ENCODE measurements at places on chromosomes 2 and 18.

DNA sequence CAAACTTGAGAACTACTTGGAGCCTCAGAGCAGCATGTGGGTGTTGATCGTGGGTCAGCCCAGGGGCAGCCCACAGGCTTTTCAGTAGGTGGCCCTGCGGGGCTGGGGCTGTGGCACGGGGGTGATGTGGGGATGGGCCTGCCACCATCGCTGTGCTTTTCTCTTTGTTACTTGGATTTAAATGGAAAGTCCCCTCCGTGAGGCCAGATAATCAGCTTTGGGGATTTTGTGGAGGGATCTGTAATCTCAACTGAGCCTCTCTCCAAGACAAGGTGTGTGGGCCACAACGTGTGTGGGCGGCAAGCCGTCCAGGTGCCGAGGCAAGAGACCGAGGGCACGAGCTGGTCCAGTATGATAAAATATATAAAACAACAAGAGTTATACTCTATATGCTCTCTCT lies 16.7 kb downstream of the COLEC11 start:
- DNase-seq, result no peak

- no peak for DNase-seq
Observed at GRCh38 chr2:80490964-80491363, 186.4 kb upstream of the LRRTM1 start.

- DNase-seq, result no peak
Observed at GRCh38 chr2:86623043-86623493, 597 bp downstream of the RNF103 start.

DNA sequence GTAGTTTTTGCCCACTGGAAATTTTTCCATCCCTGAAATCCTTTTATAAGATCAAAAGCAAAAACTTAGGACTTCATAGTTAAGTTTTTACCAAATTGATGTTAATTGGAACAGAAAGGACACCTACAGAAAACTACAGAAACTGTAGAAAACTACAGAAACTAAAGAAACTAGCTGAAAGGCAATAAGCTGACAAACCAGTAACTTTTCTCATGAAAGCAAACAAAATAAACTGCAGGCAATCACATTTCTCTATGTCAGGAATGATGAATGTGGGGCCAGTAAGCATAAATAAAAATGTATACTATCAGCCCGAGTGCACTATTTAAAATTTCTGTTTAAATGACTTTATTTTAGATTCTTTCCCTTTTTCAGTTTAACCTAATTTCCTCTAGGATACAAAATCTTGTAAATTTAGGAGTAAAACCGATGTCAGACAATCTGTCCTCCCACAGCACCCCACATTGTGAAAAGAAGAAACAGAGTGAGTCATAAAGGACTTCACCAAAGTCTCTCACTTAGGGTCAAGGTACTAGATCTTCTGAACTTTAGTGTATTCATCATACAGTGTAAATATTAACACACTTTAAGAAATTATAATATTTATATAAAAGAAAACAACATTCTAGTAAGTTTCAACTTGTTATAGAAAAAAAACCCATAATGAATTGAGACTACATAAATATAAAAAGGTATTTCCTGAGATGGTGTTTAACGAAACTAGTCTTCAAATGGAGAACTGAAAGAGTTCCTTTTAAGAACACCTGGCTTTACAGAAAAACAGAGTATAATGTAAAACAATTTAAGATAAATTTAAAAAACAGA lies 46.6 kb downstream of the USP40 start:
- DNase-seq, result no peak

GRCh38 chr2:190311893-190312634 lies 7.6 kb downstream of the HIBCH start:
- no peak for DNase-seq

DNA sequence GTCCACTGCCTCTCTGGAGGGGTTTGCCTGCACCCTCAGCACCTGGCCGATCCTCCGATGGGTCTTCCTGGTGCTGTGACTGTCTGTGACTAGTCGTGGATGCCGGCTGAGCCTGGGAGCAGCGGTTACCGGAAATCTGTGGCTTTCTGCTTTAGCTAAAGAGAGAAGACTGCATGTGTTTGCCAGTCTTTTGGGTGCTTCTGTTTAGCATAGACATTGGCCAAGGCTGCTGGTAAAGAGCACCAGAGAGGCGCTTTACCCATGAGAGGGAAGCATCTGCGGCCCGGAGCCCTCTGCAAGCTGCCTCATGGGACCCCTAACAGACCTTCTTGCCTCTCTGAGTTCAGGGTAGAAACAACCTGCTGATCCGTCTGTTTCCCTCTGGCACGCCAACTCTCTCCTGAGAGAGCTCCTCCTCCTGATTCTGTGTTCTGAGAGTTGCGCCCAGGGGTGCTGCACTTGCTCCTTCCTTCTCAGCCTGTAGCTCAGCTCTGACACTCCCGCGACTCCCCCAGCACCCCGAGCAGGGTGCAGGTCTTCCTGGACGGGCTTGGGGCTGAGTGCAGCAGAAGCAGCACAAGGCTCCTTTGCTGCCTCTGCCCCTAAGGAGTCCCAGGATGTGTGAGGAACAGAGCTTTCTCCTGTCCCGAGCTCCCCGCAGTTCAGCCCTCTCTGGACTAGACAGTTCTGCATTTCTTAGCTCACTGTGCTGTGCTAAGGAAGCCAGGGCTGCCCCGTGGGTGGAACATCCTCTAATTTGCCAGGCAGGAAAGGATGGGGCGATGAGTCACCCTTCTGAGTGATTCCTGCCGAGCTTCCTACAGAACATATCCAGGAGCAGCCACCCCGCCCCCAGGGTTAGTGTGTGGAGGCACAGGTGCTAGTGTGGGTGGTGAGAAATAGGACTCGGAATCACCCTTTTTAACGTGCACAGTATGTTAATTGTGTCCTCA lies 203.2 kb downstream of the SH3RF3 start:
- DNase-seq, result no peak

DNA sequence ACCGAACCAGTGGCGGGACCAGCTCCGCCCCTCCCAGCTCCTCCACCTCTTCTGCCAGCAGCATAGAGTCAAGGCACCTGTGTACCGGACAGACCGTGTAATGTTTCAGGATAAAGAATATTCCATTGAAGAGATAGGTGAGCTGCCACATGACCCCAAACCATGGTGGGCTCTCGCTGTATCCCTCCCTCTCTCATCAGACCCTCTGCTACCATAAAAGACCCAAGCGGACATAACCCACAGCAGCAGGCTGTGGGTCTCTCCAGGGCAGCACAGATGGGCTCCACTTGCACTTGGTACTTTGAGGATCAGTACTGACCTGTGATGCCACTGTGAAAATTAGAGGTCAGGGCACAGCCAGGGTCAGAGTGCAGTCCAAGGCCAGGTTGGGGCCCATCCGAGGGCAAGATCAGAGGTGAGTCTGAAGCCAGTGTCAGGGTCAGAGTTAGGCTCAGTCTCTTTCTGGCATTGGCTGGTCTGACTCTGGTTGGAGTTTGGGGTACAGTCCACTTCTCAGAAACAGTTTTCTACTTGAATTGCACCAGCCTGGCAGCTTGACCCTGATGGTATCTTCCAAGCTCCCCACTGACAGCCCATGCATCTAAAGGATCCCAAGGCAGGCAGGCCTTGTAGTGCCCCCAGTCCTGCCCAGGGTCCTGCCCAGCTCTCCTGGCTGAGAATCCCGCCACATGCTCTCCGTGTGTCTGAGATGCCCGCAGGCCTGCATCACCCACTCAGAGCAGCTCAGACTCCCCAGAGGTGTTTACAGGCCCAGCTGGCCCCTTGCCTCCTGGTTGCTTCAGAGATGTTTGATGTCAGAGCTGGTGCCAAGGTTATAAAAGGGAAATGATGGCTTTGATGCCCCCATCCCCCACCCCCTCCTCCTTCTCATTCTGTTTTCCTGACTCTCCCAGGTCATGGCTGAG lies 212.1 kb downstream of the DYSF start:
- DNase-seq, result no peak

DNA sequence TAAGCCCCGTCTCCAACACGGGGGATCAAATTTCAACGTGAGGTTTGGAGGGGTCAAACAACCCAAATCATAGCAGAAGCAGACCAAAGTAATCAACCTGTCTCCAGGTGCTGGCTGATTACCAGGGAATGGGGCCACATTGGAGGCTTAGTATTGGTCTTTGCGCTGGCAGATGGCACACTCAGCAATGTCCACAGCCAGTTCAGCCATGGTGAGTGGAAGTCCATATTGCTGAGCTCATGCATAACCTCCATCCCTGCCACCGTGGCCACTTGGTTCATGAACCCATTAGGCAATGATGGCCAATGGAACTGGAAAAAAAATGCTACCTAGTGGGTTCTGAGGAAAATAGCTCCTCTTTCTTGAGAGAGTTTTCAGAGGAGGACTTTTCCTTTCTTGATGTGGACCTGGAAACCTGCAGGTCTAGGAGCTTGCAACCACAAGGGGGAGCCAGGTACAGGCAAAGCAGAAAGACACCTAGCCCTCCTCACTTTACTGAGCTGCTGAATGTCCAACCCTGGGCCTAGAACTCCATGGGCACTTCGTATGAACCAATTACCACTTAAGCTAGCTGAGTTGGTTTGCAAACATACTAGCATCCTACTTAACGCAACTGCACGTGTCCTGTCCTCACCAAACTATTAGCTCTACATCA lies 128.0 kb upstream of the GYPC start:
- peak; percentile 37 for DNase-seq

DNA sequence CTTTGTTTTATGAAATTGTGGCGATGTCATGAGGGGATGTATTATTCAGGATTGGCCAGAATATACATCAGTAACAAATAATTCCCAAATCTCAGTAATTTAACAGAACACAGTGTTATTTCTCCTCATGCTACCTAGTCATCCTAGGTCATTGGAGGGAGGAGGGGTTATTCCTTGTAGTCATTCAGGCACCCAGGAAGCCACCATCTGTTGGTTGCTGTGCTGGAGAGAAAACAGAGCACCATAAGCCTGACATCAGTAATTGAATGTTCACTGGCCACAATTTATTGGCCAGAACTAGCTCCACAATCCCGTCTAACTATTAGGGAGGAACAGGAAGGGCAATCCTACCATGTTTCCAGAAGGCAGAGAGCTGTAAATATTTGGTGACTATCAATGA lies 303.5 kb upstream of the CELF4 start:
- no peak for DNase-seq

DNA sequence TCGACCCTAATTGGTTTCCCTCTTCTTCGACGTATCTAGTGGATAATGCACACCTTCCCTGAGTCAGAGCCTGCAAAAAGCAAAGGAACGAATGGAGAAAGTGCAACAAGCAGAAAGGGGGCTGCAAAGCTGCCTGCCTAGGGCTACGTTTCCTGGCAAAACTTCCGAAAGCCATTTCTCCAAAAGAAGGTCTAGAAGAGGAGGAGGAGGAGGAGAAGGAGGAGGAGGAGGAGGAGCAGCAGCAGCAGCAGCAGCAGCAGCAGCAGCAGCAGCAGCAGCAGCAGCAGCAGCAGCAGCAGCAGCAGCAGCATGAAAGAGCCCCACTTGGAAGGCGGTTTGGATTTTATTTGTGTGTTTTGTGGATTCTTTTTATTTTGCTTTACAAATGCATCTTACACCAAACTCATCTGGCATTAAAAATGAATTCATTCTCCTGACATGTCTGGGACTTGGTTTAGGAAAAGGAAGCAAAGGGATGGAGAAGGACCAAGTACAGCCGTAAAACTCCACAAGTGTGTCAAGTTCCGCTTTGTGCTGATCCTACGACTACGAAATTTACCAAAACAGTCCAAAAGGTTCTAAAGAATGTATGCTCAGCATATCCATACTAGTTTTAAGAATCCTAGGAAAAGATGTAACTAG lies 2.0 kb downstream of the TCF4 start:
- DNase-seq, result no peak

DNA sequence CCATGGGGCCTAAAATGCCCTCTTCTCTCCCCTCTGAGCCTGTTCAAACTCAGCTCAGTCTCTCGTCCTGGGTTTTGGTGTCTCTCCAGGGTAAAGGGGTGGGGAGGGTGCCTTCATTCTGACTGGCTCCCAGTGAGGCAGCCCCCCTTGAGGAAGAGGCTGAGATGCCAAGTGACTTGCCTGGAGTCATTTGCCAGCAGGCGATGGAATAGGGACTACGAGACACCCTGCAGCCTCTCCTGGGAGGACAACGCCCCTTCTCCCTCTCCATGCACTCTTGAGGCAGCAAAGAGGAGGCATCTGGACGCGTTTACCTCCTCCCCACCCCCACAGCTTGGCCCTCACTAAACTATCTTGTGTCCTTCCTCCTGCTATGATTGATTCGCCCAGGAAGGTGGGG lies 760 bp upstream of the STON1 start:
- no peak for DNase-seq

DNA sequence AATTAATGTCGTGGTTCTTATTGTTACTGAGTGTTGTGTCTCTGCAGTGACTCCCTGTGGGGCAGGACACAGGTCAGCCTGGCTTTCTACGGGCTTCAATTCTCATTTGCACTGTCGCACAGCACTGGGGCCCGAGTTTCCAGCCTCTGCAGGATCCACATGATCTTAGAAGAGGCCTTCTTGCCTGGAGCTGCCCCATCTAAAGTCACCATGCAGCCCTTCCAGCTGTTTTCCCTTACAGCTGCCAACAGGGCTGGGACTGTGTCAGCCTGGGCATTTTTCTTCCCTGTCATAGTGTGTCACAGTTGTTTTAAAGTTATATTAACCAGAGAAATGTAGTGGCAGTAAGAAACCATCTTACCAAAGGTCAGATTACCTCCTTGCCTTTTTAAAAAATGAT lies 27.0 kb downstream of the FHL2 start:
- DNase-seq, result no peak

GRCh38 chr2:220451438-220451837 lies 824.0 kb downstream of the SLC4A3 start:
- DNase-seq, result no peak

- no peak for DNase-seq
Observed at GRCh38 chr2:240138254-240138984, 2.0 kb downstream of the OTOS start.

GRCh38 chr2:118232796-118233195 lies 144.5 kb downstream of the INSIG2 start:
- DNase-seq, result no peak

GRCh38 chr2:126978333-126978732 lies 79.6 kb downstream of the TEX51 start:
- no peak for DNase-seq

GRCh38 chr2:72144632-72145288 lies 2.9 kb downstream of the CYP26B1 start:
- DNase-seq, result no peak

- no peak for DNase-seq
Observed at GRCh38 chr2:176234156-176234555, 35.1 kb upstream of the MTX2 start.

DNA sequence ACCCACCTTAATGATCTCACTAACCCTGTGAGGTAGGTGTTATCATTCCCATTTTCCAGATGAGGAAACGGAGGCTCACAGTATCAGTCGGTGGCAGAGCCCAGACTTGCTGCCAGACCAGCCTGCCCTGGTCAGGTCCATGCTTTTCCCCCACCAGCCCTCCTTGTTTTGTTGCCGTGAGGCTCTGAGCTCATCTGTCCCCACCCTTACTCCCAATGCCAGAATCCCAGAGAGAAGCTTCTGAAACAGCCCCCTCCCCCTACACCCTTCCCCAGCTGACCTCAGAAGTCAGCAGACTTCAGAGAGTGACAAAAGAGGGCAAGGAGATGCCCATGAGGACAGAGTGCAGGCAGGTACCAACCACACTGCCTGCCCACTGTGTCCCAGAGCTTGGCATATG lies 20.8 kb upstream of the TNS1 start:
- no peak for DNase-seq

All from stimulated activated CD8-positive, alpha-beta memory T cell treated with anti-CD3 and anti-CD28 coated beads, Interleukin-7, amount 100 ng/mL, for 1 hour (primary cell).